Endothelial cell of umbilical vein (primary cell): ENCODE measurements at places on chromosomes 13 and 19. TPM values are rescaled to one million over a fixed set of nuclear protein-coding genes. Genes with fewer than 3 reads are reported as not detected.

Gene ZNF667
- total RNA-seq, result 1.3 and 1.6 TPM in 2 replicates

Gene SCAF1
- 75.8 and 83.8 TPM in 2 replicates for total RNA-seq

Gene MISP3
- total RNA-seq, result 0.31 TPM in 1 of 2 replicates, not detected in the other

Gene CALR3
- not detected in 2 replicates for total RNA-seq

Gene CGB5
- not detected in 2 replicates for total RNA-seq
